ENCODE measurements at places on chromosomes 6 and 20.

DNA sequence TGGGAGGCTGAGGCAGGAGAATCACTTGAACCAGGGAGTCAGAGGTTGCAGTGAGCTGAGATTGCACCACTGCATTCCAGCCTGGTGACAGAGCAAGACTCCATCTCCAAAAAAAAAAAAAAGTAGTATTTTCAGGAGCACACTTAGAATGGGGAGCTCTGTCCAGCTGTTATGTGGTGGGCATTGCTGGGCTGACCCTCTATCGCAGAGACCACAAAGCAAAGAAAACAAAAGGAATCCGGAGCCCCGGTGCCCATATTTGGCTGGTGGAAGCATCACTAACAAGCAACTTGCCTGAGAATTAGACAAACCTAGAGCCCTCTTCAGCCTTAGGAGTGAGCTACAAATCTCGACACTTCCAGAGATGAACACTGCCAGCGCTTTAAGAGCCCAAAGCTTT, 137.3 kb upstream of the GPR6 start:
- no peak for DNase-seq

GRCh38 chr20:43937591-43937990, 22.9 kb downstream of the TOX2 start:
- no peak for DNase-seq

- DNase-seq: peak; percentile 70
These were observed 108.2 kb downstream of the HFE start for GRCh38 chr6:26195376-26195923.

DNA sequence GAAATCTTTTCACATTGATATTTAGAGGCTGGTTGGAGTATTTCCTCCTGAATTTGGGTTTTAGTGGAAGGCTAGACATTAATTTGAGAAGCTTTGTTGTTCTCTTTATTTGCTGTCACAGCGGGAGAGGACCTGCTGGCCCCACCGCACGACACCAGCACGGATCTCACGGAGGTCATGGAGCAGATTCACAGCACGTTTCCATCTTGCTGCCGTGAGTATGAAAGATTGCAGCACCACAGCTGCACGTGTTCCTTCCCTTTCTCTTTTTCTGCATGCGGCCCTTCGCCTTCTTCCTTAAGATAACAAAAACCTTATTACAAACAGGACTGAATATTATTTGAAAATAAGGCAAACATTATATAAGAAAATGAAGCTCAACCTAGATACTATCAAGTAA, 555.5 kb downstream of the UTRN start:
- DNase-seq: no peak

GRCh38 chr6:57089687-57090457, at the start of gene ZNF451:
ZNF451 (plus strand) TSS chr6:57090188; CDS start chr6:57090254, 66 bp downstream.
- DNase-seq: peak; percentile 92

- peak; percentile 16 for DNase-seq
These were observed 171.4 kb downstream of the GMPR start for GRCh38 chr6:16409531-16410441.

GRCh38 chr6:71349395-71349794, 60.8 kb downstream of the OGFRL1 start:
- DNase-seq: no peak

DNA sequence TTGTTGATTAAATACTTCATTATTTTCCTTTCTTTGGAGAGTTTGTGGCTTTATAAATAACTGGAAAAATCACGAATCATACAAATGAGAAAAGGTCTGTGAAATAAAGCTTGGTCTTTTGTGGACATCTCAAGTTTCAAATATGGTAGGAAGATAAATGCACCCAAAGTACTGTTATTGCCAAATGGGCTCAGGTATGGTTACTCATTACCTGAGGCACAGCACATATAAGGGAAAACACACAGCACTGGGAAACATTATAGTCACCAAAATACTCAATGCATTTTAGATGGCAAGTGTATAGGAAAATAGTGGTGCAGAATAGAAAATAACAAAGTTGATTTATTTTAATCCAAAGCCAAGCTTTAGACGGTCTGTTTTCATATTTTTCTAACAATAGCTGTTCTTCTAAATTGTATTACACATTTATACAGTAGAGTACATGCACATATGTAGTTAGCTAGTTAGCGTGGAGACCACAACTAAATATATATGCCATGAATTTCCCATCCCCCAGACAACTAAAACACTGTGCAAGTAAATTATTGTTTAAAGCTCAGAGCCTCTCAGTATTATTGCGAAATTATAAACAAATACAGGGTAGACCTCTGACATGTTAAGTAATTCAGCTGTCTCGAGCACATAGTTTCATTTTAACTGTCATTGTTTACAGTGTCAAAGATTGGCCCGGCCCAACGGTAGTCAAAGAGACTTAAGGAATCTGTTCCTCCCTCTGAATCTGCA, 336.0 kb downstream of the SYNE1 start:
- no peak for DNase-seq
